HT1080 (cell line): ENCODE measurements at places on chromosomes 2 and 18.

DNA sequence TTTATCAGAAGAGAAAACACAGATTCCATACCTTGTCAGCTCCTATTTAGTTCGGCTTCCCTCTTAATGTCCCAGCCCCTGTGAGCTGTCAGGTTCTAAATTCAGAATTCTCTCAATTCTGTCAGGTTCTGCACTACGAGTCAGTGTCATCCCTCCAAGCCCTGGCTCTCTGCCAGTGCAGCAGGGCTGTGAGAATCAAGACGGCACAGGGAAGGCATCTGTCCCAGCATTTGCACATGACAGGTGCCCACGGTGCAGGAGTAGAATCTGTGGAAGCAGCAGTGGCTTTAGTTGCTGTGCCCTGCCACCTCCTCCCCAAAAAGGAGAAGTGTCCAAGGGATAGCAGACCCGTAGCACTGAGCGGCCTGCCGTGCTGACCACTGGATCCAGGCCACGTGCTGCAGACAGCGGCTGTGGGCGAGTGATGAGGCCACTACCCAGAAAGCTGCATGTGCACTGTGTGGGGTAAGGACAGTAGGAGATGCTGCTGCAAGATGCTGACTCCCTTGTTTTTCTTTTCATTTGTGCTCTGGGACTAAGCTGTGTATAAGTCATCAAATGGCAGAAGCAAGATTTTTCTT, 12.8 kb downstream of the RBFA start:
- DNase-seq, result no peak

DNA sequence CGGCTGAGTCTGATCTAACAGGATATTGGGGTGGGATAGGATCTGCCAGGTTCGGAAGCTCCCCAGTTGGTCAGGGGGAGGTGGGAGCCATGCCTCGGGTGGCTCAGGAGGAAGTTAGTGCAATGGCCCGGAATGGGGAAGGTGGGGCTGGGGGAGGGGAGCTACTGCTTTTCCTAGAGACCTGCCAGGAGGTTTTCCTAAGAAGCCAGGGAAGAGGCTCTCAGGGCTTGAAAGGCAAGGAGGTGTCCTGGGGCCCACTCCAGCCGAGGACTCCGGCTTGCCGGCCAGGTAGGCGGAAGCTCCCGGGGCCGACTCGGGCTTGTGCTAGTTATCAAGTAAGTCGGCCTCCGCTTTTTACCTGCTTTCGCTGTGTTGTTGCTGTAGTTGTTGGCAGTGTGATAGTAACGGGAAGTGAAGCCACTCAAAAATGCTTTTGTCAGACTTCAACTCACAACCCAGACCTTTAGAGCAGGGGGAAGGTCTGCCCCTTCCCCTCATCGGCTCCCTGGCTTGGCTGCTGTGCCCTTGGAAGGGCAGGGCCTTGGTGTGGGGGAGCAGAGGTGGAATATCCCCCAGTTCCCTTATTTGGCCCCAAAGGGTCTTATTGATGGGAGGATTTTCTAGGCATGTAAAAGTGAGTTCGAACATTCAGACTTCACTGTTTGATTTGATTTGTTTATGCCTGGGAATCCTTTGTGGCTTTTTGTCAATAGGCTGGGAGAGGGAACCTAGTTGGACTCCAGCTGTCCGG, 5.4 kb downstream of the GDF7 start:
- DNase-seq, result no peak

DNA sequence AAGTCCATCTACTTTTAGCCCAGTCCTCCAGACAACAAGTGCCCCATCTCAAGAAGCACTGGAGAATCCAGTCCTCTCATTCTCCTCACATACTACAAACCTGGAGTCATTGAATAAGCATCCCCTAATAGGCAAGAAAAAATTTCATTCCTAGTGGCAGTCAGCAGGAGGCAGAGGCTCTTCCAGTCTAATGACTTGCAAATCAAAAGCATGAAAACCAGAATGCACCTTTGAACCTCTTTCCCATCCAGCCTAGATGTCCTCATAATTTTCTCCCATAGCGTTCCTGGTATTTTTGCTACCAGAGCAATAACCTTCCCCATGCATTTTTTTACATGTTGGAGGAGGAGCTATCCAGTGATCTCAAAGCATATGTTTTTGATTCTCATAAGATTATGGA, 252.6 kb downstream of the TTC32 start:
- no peak for DNase-seq

- DNase-seq, result no peak
Measured at GRCh38 chr2:73088703-73089102, 17.2 kb upstream of the SFXN5 start.

DNA sequence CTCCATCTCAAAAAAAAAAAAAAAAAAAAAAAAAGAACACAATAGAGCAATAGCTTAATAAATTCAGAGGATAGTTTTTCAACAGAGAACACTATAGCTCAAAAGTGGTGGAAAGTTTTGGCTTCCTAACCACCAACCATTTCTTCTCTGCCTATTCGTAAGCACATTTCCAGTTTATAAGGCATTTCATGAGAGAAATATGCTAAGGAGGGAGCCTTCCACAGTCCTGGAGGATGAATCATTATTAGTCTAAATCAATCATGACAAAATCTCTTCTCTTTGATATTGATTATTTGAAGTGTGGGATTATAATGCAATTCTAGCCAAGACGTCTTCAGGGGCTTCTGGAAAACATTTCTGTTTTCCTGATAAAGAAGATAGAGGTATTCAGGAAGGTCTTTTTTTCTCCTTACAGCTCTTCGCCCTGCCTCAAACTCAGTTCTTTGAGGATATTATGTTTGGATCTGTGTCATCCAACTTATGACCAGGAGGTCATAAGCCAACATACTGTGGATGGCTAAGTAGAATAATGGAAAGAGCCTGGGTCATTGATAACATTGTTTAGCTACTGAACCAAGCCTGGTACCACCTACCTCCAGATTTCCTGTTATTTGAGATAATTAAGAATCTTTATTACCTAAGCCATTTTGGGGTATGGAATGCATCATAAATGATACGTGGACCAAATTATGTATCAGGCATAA, 207.3 kb downstream of the TRIB2 start:
- no peak for DNase-seq

DNA sequence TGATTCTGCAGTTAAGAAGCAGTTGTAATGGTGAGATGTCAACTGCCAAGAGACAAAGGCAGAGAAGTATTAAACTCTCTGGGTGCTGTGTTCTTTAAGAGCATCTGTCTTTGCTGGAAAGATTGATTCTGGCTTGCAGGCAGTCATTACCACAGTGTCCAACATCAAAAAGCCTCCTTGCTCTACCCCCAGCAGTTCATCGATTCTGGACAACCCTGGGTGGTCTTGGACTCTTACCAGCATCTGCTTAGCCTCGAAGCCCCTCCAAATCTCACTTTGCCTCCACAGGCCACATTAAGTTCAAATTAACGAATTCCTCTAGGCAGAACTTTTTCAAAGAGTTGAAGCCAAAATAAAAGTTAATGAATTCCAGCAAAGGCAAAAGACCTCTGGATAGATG, 1061.4 kb downstream of the TSN start:
- no peak for DNase-seq

DNA sequence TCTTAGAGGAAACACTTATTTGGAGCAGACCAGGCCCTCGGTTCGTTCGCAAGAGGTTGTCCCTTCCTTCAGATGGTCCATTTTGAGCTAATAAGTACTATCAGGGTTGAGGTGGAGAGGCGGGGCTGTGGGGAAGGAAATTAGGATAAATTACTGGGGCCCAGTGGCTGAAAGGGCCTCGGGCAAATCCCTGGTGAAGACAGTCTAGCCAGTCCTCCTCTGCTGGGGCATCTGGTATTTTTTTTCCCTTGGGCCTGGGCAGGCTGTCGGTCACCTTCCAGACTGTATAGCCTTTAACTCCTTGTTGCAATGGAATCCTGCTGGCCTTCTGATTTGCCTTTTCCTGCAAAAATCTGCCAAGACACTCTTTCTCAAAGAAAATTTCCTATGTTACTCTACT, 1.7 kb upstream of the MYO3B start:
- DNase-seq, result no peak

DNA sequence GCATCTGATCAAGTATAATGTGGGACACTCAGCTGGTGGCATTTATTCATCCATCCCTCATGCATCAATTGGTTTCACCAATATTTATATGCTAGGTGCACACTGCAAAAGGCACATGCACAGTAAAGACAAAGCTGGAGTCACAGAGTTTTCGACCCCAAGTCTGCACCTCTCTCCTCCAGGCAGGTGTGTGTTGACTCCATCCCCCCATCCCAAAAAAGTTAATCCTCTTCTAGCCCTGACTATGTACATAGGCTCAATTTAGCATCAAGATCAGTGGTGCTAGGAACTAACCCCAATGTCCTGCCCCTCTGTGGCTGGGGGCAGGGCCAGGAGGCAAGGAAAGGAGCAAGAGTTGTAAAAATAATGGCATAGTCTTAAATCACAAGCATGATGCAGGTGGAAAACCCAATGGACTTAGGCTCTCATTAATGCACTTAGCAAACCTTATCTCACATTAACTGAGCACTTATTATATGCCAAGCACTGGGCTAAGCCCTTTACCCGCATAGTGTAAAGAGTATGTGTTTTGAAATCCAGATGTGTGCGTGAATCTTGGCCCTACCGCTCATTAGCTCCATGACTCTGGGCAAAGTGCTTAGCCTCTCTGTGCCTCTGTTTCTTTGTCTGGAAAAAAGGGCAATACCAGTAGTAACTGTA, 3.1 kb downstream of the EVA1A start:
- DNase-seq, result no peak

DNA sequence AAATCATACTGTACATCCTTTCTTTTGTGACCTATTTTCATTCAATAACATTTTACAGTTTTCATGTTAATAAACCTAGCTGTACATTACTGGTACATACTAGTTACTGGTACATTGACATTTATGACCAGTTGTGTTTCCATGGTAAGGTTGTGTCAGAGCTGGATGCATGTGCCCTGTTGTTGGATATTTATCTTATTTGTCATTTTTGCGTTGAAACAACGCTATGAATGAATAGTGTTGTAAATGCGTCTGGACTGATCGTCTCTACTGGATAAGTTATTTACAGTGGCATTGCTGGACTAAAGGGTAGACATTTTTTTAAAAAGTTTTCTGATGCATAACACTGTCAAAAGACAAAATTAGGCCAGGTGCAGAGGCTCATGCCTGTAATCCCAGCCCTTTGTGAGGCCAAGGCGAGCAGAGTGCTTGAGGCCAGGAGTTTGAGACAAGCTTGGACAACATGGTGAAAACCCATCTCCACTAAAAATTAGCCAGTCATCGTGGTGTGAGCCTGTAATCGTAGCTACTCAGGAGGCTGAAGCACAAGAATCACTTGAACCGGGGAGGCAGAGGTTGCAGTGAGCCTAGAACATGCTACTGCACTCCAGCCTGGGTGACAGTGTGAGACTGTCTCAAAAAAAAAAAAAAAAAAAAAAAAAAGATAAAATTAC, 40.2 kb downstream of the MCFD2 start:
- DNase-seq, result no peak

GRCh38 chr18:61606068-61606660, 272.9 kb downstream of the CDH20 start:
- no peak for DNase-seq

DNA sequence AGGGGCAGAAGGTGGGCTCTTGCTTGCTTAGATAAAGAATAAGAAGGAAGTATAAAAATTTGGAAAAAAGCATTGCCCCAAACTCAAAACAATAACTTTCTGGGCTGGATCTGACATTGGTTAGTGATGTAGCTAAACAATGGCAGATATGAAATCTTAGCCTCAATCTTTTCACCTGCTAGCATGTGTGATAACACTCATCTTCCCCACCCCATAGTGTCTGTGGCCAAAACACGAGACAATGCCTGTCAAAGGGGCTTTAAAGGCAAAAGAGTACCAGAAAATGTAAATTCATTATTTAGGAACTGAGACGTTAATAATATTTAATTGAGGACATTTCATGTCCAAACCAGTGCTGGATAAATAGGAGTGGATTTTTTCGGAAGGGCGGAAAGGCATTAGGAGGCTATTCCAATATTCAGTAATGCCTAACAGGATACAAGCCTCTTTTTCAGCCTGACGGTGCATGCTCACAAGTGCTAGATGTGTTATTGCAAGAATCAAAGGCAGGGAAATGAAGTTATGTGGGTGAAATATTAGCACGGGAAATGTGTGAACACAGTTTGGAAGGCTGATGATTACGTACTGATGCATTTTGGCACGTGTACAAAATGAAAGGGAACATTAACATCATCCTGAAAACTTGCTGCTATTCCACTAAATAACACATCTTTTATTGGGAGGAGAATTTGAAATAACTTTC, 395.7 kb downstream of the GALR1 start:
- no peak for DNase-seq

GRCh38 chr18:35998967-35999366, 26.5 kb downstream of the RMP24 start:
- no peak for DNase-seq

- DNase-seq, result peak; percentile 3
Measured at GRCh38 chr2:39069136-39069515, 51.7 kb downstream of the SOS1 start.

DNA sequence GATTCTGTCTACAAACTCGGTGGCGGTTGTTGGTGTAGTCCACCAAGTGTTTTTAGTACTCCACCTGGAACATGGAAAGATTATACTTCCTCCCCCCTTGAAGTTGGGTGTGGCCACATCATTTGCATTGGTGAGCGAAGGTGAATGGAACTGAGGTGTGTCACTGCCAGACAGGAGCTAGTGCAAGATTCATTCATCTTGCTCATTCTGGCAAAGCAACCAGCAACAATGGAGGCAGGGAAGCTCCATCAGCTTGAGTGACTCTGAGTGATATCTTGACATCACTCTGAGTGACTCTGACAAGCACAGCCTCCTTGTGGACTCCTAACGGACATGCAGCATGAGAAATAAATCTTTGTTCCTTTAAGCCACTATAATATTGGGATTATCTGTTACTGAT, 54.7 kb upstream of the SLC1A4 start:
- no peak for DNase-seq

DNA sequence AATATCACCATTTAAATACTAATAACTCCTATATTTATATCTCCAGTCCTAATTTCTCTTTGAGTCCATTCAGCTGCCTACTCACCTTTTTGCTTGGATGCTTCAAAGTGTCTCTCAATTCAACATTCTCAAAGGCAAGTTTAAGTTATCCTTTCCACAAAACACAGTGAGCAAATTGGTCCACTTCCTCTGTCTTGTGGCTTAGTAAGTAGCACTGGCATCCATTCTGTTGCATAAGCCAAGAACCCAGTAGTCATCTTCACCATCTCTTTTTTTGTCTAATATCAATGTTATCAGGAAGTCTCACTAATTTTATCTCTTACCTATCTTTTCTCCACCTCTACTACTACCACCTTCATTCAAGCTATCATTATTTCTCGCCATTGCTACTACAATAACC, 27.4 kb upstream of the IL1RL1 start:
- DNase-seq, result no peak

- no peak for DNase-seq
Measured at GRCh38 chr2:144643537-144644336, 123.8 kb upstream of the ZEB2 start.

DNA sequence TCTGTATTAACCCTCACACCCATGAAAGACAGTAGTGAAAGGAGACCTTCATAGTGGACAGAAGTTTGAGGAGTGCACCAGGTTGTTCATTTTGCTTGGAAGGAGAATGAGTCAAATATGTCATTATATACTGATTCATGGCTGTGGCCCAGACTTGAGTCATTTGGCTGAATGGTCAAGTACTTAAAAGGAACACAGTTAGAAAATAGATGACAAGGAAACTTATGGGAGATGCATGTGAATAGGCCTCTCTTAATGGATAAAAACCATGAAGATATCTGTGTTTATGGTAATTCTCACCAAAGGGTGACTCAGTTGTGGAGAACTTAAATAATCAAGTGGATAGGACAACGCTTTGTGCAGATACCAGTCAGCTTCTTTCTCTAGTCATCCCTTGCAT, 524.7 kb upstream of the CNTNAP5 start:
- peak; percentile 68 for DNase-seq

GRCh38 chr2:217791551-217791950, 211.2 kb downstream of the TNS1 start:
- no peak for DNase-seq
